ENCODE measurements at places on chromosomes 11 and 22.

DNA sequence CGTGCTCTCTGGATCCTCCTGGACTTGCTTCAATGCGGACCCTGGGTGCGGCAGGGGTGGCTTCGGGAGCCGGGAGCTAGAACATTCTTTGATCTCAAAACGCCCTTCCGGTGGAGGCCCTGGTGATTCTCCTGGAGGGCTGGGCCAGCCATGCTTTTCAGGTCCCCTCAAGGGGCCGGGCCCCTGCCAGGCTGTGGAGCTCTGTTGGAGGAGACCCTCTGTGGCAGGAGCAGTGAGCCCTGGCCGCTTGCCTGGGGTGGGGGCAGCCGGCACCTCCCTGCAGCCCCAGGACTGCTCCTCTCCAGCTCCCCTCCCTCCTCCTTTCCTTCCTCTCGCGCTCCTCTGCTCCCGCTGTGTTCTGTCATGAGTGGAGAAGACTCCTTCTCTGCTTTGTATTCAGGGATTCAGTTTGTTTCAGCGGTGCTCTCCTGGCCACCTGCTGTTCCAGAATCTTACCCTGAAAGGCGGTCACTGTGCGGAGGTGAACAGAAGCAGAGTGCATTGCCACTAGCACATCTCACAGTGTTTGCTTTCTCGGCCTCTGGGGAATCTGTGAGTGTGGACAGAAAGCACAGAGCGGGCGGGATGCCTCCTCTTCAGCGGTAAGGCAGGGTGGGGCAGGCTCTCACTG is 289.1 kb downstream of the TBC1D22A start:
- no peak for DNase-seq

DNA sequence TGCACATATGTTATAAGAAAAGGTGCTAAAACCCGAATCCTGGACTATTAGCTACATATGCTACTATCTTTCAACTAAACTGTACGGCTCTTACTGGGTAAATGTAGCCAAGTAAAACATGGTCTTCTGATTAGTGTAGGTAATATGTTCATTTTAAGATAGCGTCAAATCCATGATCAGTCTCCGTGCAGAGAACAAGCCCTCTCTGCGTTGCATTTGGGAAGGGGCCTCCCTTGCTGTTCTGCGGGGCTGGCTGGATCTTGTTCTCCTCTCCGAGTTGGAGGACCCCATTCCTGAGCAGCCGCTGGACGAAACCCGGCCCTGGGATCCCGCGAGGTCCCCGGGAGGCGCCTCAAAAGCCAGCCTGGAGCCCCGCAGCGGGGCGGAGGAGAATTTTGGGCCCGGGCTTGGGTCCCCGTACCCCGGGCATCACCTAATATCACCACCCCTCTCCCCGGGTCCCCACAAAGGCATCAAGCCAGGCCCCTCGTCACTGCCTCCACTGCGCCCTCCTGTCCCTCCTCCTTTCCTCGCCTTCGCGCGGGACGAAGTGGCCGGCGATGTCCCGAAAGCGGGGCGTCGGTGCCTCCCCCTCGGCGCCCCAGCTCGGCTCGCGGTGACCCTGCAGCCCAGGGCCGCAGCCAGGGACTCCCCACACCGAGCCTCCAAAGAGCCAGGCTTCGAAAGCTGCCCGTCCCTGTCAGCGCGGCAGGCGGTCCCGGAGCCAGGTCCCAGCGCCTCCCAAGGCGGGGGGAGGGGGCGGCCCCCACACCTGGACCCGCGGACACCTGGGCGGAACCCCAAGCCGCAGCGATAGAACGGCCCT is 54.5 kb upstream of the FBXO3 start:
- no peak for DNase-seq

DNA sequence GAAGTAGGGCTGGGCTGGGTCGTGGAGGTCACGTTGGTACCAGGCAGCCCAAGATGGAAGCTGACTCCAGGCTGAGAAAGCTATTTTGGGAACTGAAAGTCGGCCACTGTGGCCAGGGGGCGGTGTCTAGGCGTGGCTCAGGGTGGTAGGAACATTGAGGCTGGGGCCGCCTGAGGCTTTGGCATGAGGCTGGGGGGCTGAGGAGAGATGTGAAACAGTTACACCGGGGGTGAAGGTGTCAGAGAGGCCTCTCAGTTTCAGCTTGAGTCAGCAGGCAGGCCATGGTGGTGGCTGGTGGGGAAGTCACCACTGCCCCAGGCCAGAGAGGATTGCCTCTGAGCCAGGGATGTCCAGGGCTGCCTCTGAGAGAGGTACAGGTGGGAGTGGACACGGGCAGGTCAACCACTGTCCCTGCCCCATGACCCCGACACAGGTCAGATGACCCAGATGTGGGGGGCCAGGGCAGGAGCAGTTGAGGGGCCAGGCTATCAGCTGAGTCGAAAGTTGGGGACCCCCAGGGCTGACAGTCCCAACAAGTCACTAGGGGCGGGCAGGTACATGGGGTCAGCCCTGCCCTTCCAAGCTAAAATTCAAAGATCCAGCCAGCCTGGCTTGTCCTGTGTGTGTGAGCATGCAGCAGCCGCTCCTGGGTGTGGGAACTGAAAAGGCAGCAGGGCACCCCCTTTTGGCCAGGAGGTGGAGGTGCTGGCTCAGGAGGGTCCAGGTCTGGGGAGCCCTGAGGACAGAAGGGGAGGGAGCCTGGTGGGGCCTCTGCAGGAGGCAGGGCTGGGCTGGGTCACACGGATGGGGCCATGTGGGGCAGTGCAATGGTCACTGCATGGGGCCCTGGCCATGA is 7.2 kb downstream of the KCNK7 start:
- DNase-seq, result peak; percentile 86

DNA sequence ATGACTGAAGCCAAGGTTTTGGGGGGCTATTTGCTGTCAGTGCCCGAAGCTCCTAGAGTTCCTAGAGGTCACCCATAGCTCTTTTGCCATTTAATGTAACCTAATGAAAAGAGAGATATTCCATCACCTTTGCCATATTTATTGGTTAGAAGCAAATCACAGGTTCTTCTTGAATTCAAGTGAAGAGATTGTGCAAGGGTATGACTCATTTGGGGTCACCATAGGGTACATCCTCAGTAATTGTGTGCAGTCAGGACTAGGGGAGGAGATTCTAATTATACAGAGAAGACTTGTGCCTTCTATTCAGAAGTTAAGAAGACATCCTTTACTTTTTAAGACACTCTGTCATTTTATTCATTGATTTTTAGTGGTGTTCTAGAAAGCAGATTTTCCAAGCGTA is 6.9 kb upstream of the PRAME start:
- no peak for DNase-seq

GRCh38 chr11:44824300-44824704 is 97.5 kb downstream of the TSPAN18 start:
- DNase-seq, result no peak
